Heart right ventricle (tissue), 16 donors: ENCODE measurements at places on chromosomes 7 and 10.

GRCh38 chr10:123494301-123494808, 171.8 kb upstream of the GPR26 start:
- DNase-seq = no peak

DNA sequence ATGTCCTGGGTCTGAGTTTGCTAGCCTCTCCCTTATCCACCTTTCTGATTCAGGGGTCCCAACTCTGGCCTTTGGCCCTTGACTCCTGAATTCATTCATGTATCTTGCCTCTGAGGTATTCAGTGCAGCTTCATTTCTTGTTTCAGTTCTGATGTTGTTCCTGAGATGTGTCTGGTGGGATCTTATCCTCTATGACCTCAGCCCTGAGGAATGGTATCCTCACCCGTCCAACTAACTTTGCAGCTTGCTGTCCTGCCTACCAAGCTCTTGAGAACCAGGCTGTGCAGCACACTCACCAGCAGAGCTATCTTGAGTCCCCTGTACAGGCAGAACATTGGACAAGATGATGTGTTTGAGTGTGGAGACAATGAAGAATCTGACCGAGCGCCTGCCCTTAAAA, 13.8 kb downstream of the SUFU start:
- no peak for DNase-seq

DNA sequence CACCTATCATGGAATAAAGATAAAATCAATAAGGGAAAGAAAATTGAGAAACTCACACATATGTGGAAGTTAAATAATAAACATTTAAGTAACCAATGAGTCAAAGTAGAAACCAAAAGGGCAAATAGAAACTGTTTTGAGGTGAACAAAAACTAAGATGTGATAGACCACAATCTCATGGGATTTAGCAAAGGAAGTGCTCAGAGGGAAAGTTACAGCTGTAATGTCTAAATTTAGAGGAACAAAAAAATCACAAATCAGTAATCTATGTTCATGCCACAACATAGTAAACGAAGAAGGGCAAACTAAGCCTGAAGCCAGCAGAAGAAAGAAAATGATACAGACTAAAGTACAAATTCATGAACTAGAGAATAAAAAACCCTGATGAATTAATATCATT, 16.3 kb downstream of the CYP3A4 start:
- no peak for DNase-seq

GRCh38 chr10:100535338-100535714, 417 bp upstream of the HIF1AN start:
- DNase-seq = no peak

GRCh38 chr7:22759721-22760120, 32.7 kb downstream of the IL6 start:
- DNase-seq = no peak

DNA sequence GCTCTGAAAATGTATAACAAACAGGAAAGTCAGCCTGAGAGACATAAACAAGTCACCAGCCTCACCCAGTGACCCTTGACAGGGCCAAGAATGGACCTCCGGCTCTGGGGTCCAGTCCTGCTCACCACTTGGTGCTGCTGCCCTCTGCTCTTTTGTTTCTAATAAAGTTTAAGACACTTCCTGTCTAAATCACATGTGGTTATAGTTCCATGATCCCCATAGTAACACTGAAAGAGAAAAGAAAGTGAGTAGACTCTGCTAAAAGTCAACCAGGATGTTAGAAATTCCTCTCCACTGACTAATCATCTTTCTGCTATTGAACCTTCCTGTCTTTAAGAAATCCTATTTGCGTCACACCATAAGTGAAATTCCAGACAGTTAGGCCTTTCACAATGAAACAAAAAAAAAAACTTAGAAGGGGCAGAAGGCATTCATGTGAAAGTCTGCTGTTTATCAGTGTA, 179.2 kb upstream of the BET1 start:
- no peak for DNase-seq

DNA sequence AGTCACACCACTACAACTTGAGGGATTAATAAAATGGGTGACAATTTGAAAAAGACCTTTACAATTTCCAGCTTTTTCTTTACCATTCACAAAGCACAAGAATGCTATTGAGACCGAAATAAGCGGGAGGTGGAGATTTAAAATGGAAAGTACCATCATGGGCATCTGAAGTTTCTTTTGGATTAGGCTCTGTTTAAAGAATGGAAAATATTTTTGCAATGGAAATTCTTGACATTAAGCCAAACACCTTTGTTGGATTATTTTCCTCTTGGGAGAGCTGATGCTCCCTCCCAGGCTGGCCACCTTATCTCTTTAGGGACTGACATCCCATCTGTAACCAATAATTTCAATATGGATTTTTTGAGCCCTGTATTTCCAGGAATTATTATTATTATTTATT, 62.5 kb downstream of the BPGM start:
- no peak for DNase-seq

- no peak for DNase-seq
Measured at GRCh38 chr10:74165530-74165901, 14.5 kb downstream of the ADK start.

DNA sequence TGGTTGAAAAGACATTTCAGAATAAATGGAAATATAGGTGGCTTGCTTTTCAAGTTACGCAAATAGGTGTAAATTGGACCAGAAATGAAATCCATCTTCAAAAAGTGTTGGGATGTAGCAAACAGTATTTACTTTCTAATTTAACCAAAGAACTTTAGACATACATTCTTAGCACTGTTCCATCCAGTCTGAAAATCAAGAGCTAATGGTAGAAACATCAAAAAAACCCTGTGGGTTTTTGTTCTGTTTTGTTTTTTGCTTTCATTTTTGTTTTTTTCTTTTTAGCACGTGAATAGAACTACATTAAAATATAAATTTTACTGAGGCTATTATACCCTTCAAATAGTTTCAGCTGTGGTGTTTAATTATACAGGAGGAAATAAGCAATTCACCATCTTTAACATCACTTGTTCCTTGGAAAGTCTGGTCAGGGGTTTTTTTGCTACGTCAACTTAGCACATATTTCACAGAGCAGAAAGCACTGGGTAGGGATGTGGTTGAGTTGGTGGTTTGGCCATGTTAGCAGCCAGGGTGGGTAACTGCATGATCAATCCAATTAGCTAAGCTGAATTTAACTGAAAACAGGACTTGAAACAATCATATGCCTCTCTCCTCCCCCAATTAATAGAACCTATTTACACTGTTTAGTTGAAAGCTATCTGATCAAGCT, 275.4 kb upstream of the PFKP start:
- no peak for DNase-seq

- peak; percentile 55 for DNase-seq
Measured at GRCh38 chr10:132627666-132628531, 90.3 kb downstream of the INPP5A start.

- DNase-seq = no peak
Measured at GRCh38 chr7:95646350-95646749, 50.0 kb upstream of the PDK4 start.
